Osteocyte (in vitro differentiated cells): ENCODE measurements at places on chromosomes 3 and 15. TPM values are rescaled to one million over a fixed set of nuclear protein-coding genes. Genes with fewer than 3 reads are reported as not detected.

Gene LTK
- total RNA-seq: 0.50 and 0.91 TPM in 2 replicates

Gene PP2D1
- total RNA-seq: not detected in 2 replicates

DNA sequence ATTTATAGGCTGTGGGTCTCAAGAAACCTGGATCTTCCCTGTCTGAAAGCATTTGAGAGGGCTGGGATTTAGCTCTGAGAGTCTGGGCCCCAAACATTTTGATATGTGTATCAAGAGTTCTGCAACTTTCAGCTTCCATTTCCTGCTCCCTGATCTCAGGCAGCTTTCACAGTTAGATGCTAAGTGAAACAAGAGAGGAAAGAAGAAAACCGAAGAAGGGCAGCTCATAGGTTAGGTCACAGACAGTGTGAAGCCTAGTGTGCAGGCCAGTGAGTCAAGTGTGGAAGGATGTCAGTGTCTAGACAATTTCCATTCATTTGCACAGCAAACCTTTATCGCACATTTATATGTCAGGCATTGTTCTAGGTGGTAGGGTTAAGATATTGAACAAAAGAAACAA lies 173.6 kb upstream of the PROK2 start:
- H3K36me3 ChIP-seq: no peaks in the 10 kb centered on the region
- H3K27me3 ChIP-seq: peaks cover 42% of the 10 kb centered on the region
- no peak for DNase-seq
- H3K4me1 ChIP-seq: peaks cover 13% of the 10 kb centered on the region
- H3K4me3 ChIP-seq: no peak overlapping the region
- H3K27ac ChIP-seq: no peak overlapping the region

- no peaks in the 10 kb centered on the region for H3K36me3 ChIP-seq
- H3K4me1 ChIP-seq: peaks cover 12% of the 10 kb centered on the region
- H3K27ac ChIP-seq: peak overlapping the region; percentile 31
- no peak overlapping the region for H3K4me3 ChIP-seq
These were observed 233.3 kb downstream of the OPA1 start for GRCh38 chr3:193826159-193826795.

Gene TRH
- total RNA-seq: not detected in 2 replicates

Gene ROBO1
- 73.8 and 79.6 TPM in 2 replicates for total RNA-seq

Gene DPH6
- 14.3 and 15.8 TPM in 2 replicates for total RNA-seq

Gene HRG
- not detected in 2 replicates for total RNA-seq

- H3K4me3 ChIP-seq: no peak overlapping the region
- H3K27ac ChIP-seq: peak overlapping the region; percentile 42
- peaks cover 30% of the 10 kb centered on the region for H3K4me1 ChIP-seq
These were observed 33.3 kb upstream of the FLNB start for GRCh38 chr3:57974796-57975388.

- peak overlapping the region; percentile 44 for H3K4me3 ChIP-seq
- peak overlapping the region; percentile 83 for H3K27ac ChIP-seq
- H3K27me3 ChIP-seq: no peaks in the 10 kb centered on the region
- peaks cover 82% of the 10 kb centered on the region for H3K4me1 ChIP-seq
- peaks cover 41% of the 10 kb centered on the region for H3K36me3 ChIP-seq
- DNase-seq: no peak
These were observed 76.7 kb downstream of the ARNT2 start for GRCh38 chr15:80480909-80481308.

- H3K27me3 ChIP-seq: peaks cover 62% of the 10 kb centered on the region
- no peaks in the 10 kb centered on the region for H3K36me3 ChIP-seq
- DNase-seq: no peak
These were observed 3.5 kb downstream of the GABRA5 start for GRCh38 chr15:26870346-26870745.

DNA sequence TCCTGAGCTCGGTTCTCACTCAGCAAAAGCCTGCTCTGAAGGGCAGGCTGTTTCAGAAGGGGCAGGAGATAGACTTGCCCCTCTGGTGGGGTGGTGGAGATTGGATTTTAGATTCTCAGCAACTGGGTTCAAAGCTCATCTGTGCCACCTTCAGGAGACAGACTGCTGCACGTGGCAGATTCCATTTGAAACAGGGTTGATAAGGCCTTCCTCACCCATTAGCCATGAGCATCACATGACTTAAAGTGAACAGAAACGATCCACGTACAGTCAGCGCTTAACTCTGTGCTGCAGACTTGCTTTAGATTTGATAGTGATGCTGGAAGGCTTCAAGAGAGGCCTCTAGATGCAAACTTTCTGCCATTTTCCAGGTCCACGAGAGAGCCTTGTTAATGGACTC lies 35.0 kb upstream of the MGLL start:
- H3K4me3 ChIP-seq: no peak overlapping the region
- H3K27me3 ChIP-seq: peaks cover 2% of the 10 kb centered on the region
- no peaks in the 10 kb centered on the region for H3K36me3 ChIP-seq
- H3K27ac ChIP-seq: no peak overlapping the region

Gene DNAJB11
- 73.0 and 75.8 TPM in 2 replicates for total RNA-seq

DNA sequence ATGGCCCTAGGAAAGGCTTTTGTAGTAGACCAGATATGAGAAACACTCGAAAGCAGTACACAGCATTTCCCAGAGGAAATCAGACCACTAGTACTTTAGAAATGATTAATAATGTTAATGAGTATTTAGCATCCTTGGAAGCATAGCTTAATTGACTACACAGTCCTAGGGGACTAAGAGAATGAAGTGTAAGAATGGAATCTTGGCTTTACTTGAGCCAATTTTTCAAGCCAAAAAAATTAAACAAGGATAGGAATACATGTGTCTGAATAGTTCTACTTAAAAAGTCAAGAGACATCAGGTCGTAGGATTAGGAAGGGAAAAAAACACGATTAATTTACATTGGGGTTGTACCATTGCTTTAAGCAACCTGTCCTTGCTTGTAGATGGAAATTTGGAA lies 38.2 kb downstream of the DPPA2 start:
- peaks cover 1% of the 10 kb centered on the region for H3K4me1 ChIP-seq
- H3K27ac ChIP-seq: no peak overlapping the region
- H3K4me3 ChIP-seq: no peak overlapping the region
- H3K36me3 ChIP-seq: no peaks in the 10 kb centered on the region

GRCh38 chr3:146106986-146107385 lies 54.0 kb downstream of the PLOD2 start:
- H3K4me1 ChIP-seq: peaks cover 10% of the 10 kb centered on the region
- H3K36me3 ChIP-seq: peaks cover 48% of the 10 kb centered on the region
- no peak overlapping the region for H3K27ac ChIP-seq

DNA sequence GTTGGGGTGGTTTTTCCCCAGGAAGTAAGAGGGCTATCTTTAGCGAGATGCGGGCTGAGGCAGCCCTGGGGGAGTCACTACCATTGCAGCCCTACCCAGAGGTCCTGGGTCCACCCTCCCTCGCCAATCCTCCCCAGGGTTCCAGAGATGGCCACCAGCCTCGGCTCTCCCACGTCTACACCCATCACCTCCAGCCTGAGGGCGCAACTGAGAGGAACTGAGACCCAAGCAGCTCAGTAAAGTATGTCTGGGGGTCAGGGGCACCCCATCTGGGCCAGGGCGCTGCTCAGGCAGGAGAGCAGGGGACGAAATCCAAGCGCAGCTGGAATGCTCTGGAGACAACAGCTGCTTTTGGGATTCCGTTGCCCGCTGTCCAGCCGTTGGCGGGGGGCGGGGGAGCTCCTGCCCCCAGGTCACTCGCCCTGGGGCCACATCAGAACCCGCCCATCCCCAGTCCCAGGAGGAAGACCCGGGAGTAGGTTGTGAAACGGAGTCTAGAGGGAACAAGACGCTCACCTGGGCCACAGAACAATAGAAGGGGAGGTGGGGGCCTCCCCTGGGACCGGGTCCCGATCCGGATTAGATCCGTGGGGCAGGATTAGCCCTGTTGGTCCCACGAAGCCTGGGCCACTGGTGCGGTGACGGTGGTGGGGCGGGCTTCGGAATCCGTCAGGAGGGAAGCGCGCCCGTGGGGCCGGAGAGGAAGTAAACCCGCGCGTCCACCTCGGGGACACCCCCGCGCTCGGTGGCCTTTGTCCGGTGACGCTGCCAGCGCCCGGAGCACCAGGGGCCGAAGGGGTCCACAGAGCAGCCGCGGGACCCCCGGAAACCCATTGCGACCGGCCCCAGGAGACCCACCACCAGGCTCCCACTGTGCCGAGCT lies 1.4 kb upstream of the NDUFAF3 start:
- H3K4me3 ChIP-seq: peak overlapping the region; percentile 90
- peaks cover 40% of the 10 kb centered on the region for H3K4me1 ChIP-seq
- peaks cover 30% of the 10 kb centered on the region for H3K36me3 ChIP-seq
- peak overlapping the region; percentile 94 for H3K27ac ChIP-seq
- H3K27me3 ChIP-seq: no peaks in the 10 kb centered on the region
- DNase-seq: no peak

DNA sequence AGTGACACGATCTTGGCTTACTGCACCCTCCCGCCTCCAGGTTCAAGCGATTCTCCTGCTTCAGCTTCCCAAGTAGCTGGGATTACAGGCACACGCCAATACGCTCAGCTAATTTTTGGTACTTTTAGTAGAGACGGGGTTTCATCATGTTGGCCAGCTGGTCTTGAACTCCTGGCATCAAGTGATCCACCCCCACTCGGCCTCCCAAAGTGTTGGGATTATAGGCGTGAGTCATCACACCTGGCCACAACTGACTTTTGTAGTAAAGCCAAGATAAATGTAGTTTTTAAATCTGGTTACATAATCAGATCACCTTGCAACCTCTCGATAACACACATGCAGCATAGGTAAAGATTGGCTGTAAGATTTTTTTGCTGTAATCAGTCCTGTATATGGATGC lies 657.5 kb upstream of the DPPA4 start:
- H3K4me3 ChIP-seq: no peak overlapping the region
- H3K27me3 ChIP-seq: no peaks in the 10 kb centered on the region
- no peaks in the 10 kb centered on the region for H3K36me3 ChIP-seq
- DNase-seq: no peak

Gene ZNF770
- 34.7 and 36.9 TPM in 2 replicates for total RNA-seq

Gene CLDN18
- not detected in 2 replicates for total RNA-seq

GRCh38 chr15:80902298-80902801 lies 87.3 kb downstream of the MESD start:
- peaks cover 78% of the 10 kb centered on the region for H3K36me3 ChIP-seq
- H3K4me3 ChIP-seq: no peak overlapping the region
- H3K27me3 ChIP-seq: no peaks in the 10 kb centered on the region
- no peak for DNase-seq
- peaks cover 65% of the 10 kb centered on the region for H3K4me1 ChIP-seq

GRCh38 chr15:100779331-100780207 lies 100.1 kb upstream of the ALDH1A3 start:
- H3K4me1 ChIP-seq: no peaks in the 10 kb centered on the region
- H3K27me3 ChIP-seq: no peaks in the 10 kb centered on the region
- peak; percentile 68 for DNase-seq

Gene GOLGA8T
- 0.94 TPM in 1 of 2 replicates, not detected in the other for total RNA-seq

- H3K4me3 ChIP-seq: no peak overlapping the region
- no peaks in the 10 kb centered on the region for H3K27me3 ChIP-seq
- no peak for DNase-seq
- H3K27ac ChIP-seq: peak overlapping the region; percentile 4
- H3K36me3 ChIP-seq: peaks cover 31% of the 10 kb centered on the region
These were observed 6.0 kb downstream of the SNRPA1 start for GRCh38 chr15:101288905-101289513.

DNA sequence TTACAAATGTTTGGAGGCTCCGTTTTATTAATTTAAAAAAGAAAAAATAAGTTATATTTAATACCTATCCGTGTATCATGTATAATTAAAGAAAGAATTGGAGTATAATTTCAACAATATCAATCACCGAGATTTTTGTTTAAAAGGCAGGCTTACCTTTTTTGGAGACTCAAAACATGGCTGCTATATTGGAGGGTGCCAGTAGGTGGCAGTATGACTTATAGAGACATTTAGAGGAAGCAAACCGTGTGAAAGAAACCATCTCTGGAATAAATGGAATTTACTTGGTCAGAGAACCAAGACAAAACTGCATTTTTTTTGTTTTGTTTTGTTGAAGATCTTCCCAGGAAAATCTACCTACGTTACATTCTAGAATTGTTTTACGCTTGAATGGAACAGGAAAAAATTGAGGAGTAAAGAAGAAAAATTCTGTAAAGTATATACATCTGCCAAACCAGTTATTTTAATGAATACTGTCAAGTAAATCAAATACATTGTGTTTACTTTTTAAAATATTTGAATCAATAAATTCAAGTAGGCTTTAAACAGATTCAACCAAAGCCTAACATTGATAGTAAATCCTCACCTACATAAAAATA lies 802.6 kb upstream of the ALCAM start:
- no peak for DNase-seq
- no peaks in the 10 kb centered on the region for H3K27me3 ChIP-seq
- no peaks in the 10 kb centered on the region for H3K36me3 ChIP-seq
- H3K27ac ChIP-seq: no peak overlapping the region
- no peak overlapping the region for H3K4me3 ChIP-seq

- no peak for DNase-seq
- no peaks in the 10 kb centered on the region for H3K27me3 ChIP-seq
- H3K4me1 ChIP-seq: peaks cover 80% of the 10 kb centered on the region
- no peak overlapping the region for H3K4me3 ChIP-seq
These were observed 30.6 kb downstream of the MB21D2 start for GRCh38 chr3:192887047-192887446.
